ENCODE measurements at places on chromosomes 6 and 20.

GRCh38 chr6:137601471-137601870 lies 107.3 kb upstream of the OLIG3 start:
- no peak for DNase-seq

DNA sequence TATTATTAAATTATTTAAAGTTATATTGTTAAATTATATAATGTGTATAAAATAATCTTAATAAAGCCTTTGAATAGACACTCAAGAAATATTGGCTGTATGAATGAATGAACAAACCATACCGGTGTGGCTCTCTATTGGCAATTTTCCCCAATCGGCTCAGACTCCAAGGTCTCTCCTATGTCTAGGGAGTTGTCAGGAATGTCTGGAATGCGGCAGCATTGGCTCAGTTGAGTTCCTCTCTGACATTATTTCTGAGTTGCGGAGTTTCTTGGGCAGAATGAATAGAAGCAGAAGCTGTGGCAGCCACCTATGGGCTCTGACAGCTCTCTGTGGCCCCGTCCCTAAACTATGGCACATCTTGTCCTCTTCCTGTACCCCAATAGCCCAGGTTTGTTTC lies 111.0 kb downstream of the SOBP start:
- DNase-seq = peak; percentile 47

- DNase-seq = no peak
Measured at GRCh38 chr6:164121527-164121926, 707.0 kb downstream of the QKI start.

GRCh38 chr6:114718186-114718585 lies 375.4 kb upstream of the HS3ST5 start:
- no peak for DNase-seq

DNA sequence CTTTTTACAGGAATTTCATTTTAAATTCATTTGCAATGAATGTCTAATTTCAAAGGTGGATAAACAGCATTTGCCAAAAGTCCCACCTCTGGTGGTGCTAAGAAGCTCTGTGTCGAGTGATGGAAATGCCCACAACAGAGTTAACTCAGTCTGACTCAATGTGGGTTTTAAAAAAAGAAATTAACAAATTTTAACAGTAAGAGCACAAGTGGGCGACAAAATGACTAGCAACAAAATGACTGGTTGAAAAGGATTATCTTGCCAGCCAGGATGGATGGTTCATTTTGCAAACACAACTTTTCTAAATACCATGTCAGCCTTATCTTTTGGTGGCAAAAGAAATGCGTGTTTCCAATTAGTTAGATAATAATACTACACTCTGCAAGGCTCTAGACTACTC lies 14.3 kb upstream of the TAGAP start:
- no peak for DNase-seq

- DNase-seq = no peak
Measured at GRCh38 chr6:16883414-16883813, 122.2 kb upstream of the ATXN1 start.

DNA sequence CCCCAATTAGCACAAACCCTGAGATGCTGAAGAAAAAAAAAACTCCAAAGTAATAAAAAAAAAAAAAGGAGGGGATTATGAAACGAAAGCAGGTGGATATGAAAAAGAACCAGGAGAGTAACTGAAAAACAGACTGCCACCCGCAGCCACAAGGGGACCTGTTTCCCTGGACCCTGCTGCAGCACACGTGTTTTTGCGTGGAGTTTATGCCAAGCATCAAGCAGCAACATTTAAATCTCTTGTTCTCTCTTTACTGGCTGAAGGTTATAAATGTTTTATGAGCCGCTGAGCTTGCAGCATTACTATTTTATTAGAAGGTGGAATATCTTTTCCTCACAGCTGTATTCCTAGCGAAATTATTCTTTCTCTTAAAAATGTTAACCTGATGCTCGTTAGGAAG lies 131.6 kb upstream of the OLIG3 start:
- DNase-seq = no peak

- no peak for DNase-seq
Measured at GRCh38 chr20:4261333-4262284, 246.3 kb upstream of the RNF24 start.

DNA sequence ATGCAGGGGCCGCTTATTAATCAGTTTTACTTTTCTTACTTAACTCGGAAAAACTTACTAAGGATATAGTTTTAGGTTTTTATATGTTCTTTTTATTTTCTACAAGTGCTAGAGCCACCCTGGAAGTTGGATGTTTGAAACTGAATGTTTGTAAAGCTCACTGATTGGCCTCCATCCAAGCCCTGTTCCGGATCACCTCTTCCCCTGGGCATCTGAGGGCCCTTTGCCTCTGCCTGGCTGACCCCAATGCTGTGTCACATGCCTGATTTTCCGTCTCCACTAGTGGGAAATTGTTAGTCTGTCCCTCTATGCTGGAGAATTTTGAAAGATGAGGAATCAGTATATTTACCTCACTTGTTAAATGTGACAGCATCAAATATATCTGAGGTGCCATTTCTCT lies 79.3 kb downstream of the SLC35F1 start:
- no peak for DNase-seq

Measured in vagina (tissue), 2 donors.